ENCODE measurements at places on chromosomes 16 and 17.
A peak's percentile ranks its signal among the peaks of the same experiment; 100 is the strongest.

- H3K27ac ChIP-seq = no peak overlapping the region
- no peaks in the 10 kb centered on the region for H3K27me3 ChIP-seq
- DNase-seq = no peak
- no peaks in the 10 kb centered on the region for H3K4me1 ChIP-seq
- H3K36me3 ChIP-seq = no peaks in the 10 kb centered on the region
Measured at GRCh38 chr17:79852748-79853147, 13.5 kb upstream of the CBX4 start.

GRCh38 chr17:50502301-50502990 is 5.8 kb upstream of the MYCBPAP start:
- DNase-seq = no peak
- no peaks in the 10 kb centered on the region for H3K36me3 ChIP-seq
- no peaks in the 10 kb centered on the region for H3K27me3 ChIP-seq
- peaks cover 6% of the 10 kb centered on the region for H3K4me1 ChIP-seq
- no peak overlapping the region for H3K27ac ChIP-seq

GRCh38 chr17:57256708-57257112 is 387 bp downstream of the MSI2 start:
- H3K36me3 ChIP-seq = no peaks in the 10 kb centered on the region
- peak overlapping the region; percentile 93 for H3K27ac ChIP-seq
- H3K27me3 ChIP-seq = no peaks in the 10 kb centered on the region
- DNase-seq = peak; percentile 62
- H3K4me3 ChIP-seq = peak overlapping the region; percentile 93

DNA sequence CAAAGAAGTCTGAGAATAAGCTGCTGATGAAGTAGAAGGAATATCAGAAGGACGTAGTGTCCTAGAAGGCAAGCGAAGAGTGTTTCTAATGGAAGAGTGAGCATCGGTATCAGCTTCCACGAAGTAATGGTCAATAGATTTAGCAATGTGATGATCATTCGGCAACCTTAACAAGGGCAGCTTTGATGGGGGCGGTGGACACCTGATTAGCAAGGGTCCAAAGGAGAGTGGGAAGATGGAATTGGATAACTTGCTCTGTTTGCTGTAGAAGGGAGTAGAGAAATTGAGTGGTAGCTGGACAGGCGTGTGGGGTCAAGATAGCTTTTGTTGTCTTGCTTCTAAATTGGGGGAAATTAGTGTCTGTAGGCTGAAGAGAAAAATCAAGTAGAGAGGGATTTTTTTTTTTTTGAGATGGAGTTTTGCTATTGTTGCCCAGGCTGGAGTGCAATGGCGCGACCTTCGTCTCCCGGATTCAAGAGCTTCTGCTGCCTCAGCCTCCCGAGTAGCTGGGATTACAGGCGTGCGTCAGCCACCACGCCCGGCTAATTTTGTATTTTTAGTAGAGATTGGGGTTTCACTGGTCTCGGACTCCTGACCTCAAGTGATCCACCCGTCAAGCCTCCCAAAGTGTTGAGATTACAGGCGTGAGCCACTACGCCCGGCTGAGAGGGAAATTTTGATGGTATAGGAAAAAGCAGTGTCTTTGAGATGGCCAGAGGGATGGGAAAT is 13.9 kb upstream of the HES7 start:
- H3K36me3 ChIP-seq = no peaks in the 10 kb centered on the region
- no peaks in the 10 kb centered on the region for H3K27me3 ChIP-seq
- peak; percentile 16 for DNase-seq
- peak overlapping the region; percentile 9 for H3K4me3 ChIP-seq

Data from hepatocyte (in vitro differentiated cells).